Activated T-helper 9 cell treated with anti-CD3 and anti-CD28 coated beads, Interleukin-2, amount 50 U/mL, for 16 hours (primary cell): ENCODE measurements at places on chromosomes 13 and 19.
A peak's percentile ranks its signal among the peaks of the same experiment; 100 is the strongest.

GRCh38 chr19:42129399-42130253, 2.6 kb downstream of the POU2F2 start:
- no peak for DNase-seq

DNA sequence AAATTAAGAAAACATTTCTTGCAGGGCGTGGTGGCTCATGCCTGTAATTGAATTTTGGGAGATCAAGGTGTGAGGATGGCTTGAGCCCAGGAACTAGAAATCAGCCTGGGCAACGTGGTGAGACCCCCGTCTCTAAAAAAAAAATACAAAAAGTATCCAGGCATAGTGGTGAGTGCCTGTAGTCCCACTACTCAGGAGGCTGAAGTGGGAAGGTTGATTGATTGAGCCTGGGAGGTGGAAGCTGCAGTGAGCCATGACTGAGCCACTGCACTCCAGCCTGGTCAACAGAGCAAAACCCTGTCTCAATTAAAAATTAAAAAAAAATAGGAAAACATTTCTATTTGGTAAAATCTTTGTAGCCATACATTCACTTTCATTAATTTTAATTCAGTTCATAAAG, 526.5 kb downstream of the PCDH9 start:
- no peak for DNase-seq

GRCh38 chr19:1455336-1456120, 5.6 kb downstream of the APC2 start:
- no peak for DNase-seq

- DNase-seq = peak; percentile 85
Observed at GRCh38 chr19:42132030-42132628, at the start of gene POU2F2. Gene POU2F2, minus strand, starts transcription at chr19:42132446. Its CDS starts 35 bp downstream, at chr19:42132411.

GRCh38 chr13:113117911-113118260, 4.7 kb upstream of the F10 start:
- no peak for DNase-seq

DNA sequence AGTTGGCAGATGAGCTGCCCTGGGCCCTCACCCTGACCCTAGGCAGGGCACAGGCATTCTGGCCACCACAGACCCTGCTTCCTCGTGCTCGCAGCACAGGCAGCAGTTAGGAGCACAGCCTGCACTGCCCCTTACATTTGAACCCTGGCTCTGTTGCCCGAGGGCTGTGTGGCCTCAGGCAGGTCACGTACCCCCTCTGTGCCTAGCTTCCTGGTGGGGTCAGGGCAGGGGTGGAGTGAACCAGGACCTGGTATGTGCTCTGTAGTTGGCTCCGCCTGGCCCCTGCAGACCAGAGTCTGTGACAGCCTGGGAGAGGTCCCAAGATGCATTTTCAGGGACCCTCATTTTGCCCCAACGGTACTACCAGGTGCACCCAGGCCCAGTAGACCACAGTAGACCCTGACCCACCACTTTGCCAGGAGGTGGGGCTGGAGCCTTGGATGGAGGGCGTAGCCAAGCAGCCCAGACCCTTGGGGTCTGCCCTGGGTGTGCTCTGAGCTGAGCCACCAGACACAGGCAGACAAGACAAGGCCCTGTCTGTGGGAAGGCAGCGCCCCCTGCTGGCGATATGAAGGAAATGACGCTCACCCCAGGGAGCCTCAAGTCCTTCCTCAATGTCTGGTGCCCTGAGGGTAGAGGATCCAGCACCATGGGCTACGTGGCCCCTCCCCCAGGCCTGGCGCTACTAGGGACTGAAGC, 9.1 kb downstream of the LYL1 start:
- DNase-seq = peak; percentile 69

- DNase-seq = no peak
Observed at GRCh38 chr19:46880431-46880830, 19.6 kb downstream of the ARHGAP35 start.

- no peak for DNase-seq
Observed at GRCh38 chr13:95982144-95982543, 71.1 kb downstream of the UGGT2 start.

DNA sequence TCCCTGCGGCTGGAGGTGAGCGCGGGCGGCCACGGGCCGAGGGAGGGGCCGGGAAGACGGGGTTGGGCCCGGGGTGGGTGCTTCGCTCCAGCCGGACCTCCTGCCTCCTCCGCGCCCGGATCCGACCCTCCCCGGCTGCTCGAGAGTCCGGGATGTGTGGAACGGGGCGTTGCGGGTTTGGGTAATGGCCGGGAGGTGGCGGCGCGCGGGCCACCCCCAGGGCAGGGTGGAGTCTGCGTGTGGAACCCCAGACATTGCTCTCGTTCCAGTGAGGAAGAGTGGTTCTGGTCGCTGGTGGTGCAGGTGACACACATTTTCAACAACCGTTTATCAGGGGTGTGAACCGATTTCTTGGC, 38.8 kb downstream of the ARHGEF7 start:
- no peak for DNase-seq

DNA sequence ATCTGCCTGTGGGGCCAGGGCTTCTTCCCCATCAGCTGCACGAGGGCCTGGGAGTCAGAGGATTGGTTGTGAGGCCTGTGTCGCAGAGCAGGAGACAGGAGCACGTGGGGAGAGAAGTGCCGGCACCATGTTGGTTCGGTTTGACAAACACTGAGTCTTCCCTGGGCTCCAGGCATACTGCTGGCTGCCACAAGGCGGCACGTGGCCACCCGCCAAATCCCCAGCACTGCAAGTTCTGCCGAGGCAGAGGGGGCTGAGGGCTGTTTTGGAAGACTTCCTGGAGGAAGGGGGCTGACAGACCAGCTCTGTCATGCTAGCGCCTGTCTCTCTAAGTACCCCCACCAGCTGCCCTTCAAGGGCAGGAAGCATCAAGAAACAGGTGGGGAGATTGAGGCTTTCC, 9.5 kb downstream of the SHANK1 start:
- no peak for DNase-seq

DNA sequence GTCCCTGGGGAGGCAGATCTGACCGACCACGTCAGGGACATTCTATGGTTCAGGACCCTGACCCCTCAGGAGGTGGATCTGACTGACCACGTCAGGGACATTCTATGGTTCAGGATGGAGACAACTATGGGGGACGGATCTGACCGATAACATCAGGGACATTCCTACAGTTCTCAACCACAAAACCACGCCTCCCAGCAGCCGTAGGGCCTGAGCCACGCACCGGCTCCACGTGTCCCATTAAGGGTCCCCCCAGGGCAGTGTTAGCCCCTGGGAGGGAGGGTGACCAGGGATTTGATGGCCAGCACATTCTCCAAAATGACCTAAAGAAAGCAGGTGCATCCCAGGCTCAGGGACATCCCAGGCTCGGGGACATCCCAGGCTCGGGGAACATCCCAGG, 49.0 kb upstream of the C13orf46 start:
- no peak for DNase-seq

- DNase-seq = no peak
Observed at GRCh38 chr13:22915442-22916082, 265.2 kb upstream of the SGCG start.

- no peak for DNase-seq
Observed at GRCh38 chr19:33464733-33465115, 56.9 kb downstream of the PEPD start.

- no peak for DNase-seq
Observed at GRCh38 chr19:19775891-19776205, 42.9 kb upstream of the ZNF14 start.

DNA sequence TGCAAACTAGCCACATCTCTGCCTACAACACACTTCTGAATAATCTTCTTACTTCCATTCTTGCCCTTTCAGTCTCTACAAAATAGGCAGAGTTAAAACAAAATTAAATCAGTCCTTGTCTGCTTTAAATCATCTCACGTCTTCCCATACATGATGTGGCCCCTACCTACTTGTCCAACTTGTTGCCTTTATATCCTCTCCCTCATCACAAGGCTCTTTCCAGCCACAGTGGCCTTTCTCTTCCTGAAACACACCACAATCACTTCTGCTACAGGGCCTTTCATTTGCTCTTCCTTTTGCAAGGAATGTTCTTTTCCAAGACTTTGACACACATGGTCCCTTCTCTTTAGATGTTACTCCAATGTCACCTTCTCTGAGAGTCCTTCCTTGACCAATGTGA, 1.7 kb downstream of the RBM26 start:
- DNase-seq = no peak

GRCh38 chr13:113361406-113361805, 2.5 kb downstream of the GRTP1 start:
- no peak for DNase-seq

DNA sequence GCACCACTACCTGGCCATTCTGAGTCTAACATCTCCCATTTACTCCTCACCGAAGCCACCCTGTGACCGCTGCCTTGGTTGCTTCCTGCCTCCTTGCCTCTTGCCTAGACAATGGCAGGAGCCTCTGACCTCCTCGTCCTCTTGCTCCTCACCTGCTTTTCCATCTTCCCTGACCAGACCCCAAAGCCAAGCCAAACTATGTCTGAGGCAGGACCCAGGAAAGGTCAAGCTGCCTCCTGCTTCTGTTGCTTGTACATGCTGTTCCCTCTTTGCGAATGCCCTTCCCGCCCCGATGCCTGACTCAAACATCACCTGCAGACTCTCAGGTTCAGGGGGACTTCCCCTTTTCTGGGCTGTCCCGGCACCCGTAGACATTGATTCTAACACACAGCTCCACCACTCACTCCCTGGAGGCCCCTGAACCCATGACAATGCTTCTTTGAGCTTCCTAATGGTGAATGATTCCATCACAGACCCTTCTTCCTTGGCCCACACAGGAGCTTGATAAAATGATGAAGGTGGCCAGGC, 60.8 kb downstream of the F2RL3 start:
- no peak for DNase-seq

DNA sequence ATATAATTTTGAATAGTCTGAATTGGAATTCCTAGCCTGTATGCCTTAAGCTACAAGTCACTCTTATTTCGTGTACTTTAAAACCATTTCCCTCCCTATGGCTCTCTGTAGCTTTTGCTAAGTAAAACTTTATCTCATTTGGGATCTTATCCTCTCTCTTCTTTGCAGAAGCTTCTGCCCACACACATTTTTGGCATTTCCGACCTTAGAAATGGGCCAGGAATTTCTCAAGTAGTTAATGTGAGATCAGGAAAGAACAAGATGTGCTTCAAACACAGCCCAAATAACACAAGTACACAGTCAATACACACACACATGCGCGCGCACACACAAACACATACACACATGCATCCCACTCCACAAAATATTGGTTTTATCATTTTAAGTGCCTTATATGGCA, 931.0 kb upstream of the MIR17HG start:
- DNase-seq = no peak

DNA sequence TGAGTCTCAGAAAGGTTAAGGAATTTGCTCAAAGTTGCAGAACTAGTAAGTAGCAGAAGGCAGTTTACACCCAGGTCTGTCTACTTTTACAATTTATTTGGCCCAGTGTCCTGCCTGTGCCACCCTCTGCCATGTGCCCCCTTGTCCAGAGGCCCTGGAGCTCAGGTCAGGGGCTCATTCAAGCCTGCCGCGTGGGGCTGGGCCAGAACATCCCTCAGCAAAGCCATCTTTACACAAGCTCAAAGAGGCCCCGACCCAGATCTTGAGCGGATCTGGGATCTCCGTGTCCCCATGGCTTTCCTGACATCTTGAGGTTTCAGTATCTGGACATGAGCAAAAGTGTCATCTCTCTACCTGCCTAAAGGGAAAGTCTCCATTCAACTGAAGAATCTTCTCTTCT, 76.4 kb upstream of the VSTM2B start:
- DNase-seq = no peak

DNA sequence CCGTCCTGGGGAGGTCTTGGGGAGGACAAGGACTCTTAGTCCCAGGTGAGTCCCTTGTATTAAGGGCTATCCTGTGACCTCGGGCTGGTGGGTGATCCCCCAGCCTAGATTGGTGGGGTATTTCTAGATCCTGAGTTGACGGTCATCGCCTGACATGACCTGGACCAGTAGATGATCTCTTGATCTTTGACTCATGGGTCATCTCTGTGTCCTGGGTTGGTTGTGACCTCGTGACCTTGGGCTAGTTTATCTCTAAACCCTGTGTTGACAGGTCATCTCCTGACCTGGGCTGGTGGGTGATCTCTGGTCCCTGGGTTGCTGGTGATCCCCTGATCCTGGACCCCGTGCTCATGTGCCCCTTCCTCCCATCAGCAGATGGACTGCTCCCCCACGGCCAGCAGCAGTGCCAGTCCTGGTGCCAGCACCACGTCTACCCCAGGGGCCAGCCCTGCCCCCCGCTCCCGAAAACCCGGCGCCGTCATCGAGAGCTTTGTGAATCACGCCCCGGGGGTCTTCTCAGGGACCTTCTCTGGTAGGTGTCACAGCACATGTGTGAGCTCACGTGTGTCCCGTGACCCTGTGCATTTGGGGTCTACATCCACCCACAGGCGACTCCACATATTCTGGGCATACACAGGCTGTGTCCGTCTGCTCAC, 6.3 kb downstream of the MIDN start:
- DNase-seq = no peak
